ENCODE measurements at places on chromosomes 13 and 19.

GRCh38 chr19:31064491-31064890, 284.7 kb downstream of the TSHZ3 start:
- DNase-seq = no peak

- no peak for DNase-seq
Measured at GRCh38 chr19:3691372-3691716, 8.9 kb downstream of the PIP5K1C start.

GRCh38 chr13:43522788-43523187, 264.0 kb downstream of the ENOX1 start:
- no peak for DNase-seq

GRCh38 chr13:21429211-21429610, 29.9 kb downstream of the ZDHHC20 start:
- DNase-seq = no peak

- DNase-seq = no peak
Measured at GRCh38 chr13:42525035-42525504, 48.9 kb upstream of the TNFSF11 start.

DNA sequence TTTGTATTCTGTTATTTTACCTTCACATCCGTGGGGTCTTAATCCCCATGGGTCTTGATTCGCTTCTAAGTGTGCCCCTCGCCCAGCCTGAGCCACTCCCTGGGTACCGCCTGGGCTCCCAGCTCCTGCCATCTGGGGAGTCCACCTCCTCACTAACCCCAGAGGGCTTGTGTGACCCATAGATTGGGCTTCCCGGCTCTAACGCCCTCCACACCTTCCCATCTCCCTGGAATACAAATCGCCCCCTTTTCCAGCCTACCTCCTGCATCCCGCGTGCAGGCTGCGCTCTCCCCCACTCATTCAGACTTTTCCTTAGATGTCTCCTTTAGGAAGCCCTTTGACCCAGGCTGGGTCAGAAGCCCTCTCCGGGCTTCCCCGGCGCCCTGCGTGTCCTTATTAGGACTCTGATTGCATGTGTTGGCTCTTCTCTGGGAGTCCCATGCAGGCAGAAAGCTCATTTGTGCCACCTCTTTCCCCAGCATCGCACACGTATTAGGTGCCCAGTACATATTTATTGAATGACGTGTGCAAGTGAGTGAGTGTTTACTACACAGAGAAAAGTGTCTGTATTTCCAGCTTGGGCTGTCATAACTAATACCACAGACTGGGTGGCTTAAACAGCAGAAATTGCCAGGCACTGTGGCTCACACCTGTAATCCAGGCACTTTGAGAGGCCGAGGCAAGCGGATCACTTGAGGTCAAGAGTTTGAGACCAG, 757 bp downstream of the CCDC124 start:
- DNase-seq = no peak

GRCh38 chr19:14629557-14629956, 45.1 kb downstream of the ADGRE3 start:
- no peak for DNase-seq

DNA sequence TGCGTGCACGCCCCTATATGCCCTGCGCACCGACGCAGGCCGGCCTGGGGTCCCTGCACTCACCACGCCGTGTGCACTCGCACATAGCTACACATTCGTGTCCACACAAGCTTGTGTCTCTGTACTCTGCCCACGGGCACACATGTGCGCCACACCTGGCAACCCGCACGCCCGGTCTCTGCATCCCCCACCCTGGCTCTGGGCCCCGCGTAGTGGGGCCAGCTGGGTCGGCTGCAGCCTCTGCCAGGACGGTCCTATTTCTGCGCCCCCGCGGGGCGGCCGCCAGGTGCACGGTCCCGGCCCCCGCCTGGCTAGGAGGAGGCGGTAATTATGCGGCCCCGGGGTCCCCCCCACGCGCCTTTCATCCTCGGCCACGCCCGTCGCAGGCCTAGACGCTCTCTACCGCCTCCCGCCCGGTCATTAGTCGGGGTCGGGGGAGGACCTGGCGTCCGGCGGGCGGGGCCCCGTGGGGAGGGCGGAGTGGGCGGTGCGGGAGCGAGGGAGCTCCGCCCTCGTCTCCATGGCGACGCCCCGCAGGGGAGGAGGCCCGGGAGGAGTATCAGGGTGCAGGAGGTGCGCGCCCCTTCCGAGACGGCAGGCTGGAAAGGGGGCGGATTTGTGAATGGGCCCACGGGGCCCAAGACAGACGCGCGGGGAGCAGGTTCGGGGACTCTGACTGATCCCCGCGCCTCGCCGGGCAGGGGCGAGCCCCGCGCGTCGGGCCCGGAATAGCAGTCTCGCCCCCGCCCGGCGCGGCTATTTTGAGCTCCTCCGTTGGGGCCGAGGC, 2.8 kb upstream of the CIRBP start:
- DNase-seq = peak; percentile 76

DNA sequence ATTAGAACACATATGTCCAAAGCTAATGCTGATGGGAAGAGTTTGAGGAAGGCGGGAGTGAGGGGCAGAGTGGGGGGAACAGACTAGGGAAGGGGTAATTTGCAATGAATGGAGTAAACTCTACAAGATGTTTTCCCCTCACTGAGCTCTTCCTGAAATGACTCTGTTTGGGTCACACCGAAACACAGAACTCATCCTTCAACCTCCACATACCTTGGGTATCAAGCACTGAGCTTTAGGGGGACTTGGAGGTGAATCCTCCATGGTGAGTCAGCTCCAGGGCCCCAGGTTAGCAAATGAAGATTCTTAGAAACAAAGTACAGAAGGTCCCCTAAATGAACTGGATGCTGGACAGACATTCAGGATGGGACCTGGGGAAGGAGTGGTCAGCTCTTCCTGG, 1.3 kb upstream of the SIGLEC10 start:
- DNase-seq = no peak

DNA sequence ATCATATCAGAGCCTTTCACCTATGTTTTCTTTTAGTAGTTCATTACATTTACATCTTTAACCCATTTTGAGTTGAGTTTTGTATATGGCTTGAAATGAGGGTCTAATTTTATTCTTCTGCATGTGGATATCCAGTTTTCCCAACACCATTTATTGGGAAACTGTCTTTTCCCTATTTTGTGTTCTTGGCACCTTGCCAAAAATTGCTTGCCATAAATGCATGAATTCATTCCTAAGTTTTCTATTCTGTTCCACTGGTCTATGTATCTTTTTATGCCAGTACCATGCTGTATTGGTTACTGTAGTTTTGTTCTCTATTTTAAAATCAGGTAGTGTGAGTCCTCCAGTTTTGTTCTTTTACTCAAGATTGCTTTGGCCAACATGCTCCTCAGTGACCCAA, 144.0 kb upstream of the OBI1 start:
- DNase-seq = no peak

GRCh38 chr19:38233740-38234251, 9.8 kb upstream of the DPF1 start:
- peak; percentile 69 for DNase-seq

DNA sequence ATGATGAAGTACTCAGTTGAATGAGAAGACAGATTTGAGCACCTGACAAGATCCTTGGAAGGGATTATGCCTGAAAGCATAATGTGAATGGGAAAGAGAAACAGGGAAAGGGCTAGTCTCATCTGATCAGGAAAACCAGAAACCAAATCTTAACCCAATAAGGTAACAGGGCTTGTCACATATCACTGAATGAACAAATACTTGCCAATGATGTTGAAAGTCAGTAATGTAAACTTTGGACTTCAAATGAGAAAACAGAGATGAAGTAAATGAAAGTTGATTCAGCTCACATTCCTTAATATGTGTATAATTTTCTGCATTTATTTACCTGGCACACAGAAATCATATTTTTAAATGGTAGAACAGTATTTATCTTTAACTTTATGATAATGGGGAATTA, 480.0 kb downstream of the KCTD12 start:
- no peak for DNase-seq

GRCh38 chr13:113751491-113751890, 7.5 kb upstream of the TMEM255B start:
- no peak for DNase-seq

DNA sequence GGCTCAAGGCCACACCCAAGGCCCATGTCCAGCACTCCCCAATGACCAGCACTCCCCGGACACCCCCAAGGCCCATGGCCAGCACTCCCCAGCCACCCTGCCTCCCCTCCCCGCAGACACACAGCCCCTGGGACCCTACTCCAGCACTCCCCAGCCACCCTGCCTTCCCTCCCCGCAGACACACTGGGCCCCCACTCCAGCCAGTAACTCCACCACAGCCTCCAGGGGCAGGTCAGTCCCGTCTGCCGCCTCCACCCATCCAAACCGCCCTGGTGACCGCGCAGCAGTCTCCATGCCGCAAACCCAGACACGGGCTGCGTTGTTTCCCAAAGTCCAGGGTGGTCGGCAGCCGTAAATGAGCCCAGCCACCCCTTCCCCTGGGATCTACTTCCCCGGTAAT, 70.7 kb downstream of the SPACA7 start:
- no peak for DNase-seq

DNA sequence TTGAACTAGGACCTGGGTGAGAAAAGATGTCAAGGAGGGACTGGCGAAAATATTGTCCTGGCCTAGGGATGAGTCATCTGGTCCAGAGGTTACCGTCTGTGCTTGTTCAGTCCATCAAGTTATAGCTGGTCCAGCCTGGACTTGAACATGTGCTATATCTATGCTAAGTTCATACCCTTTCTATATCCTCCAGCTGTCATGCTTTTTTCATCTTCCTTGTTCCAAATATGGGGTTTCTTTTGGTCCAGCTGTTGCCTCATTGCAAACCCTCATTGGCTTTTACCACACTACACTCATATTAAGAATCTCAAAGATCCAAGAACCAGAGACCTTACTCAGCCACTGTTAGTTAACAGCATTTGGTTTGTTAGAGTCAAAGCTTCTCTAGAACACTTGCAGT, 19.1 kb upstream of the KLF12 start:
- no peak for DNase-seq

- no peak for DNase-seq
Measured at GRCh38 chr19:39246951-39247669, 1.5 kb downstream of the IFNL4 start.

DNA sequence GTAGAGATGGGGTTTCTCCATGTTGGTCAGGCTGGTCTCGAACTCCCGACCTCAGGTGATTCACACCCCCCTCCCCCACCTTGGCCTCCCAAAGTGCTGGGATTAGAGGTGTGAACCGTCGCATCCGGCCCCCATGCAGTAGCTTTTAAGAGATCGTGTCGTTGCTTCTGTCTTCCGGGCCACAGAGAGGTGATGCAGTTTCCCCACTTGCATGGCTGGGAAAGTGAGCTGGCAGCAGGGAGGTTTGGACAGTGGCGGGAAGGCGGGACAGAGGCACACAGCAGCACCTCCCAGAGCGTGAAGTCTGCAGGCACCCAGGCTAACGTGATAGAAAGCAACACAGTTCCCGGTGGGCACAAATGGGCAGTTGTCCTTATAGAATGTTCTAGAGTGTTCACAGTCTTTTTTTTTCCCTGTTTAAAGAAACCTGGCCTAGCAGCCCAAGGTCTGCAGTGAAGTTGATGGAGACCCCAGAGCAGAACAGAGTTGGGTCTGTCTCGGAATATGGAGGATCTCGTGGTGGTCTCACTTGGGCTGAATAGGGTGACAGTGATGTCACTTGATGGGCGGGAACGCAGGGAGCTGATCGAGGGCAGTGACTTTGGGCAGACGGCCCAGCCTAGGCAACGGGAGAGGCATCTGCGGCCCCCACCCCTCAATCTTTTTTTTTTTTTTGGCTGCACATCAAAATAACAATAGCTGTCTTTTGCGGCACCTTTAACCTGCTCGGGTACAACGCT, 4.9 kb downstream of the UHRF1 start:
- no peak for DNase-seq

GRCh38 chr13:66501181-66501580, 729.0 kb downstream of the PCDH9 start:
- no peak for DNase-seq

DNA sequence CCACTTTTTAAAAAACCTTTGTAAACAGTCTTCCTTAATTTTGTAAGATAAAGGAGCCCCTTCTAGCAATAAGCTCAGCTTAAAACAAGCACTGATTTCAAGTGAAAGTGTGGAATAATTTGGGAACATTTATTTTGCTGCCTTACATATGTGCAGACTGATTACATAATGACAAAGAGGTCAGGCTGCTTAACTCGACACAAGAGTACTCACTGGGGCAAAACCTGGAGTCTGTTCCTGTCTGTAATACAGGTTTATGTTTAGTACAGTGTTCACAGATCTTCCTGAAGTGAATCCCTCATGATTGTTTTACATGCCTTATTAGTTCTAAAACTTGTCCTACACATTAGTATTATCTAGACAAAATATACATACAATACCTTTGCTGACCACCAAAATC, 609.8 kb downstream of the LMO7 start:
- no peak for DNase-seq

- no peak for DNase-seq
Measured at GRCh38 chr19:55206664-55207500, 2.4 kb downstream of the PTPRH start.

- no peak for DNase-seq
Measured at GRCh38 chr19:341386-342127, 3.0 kb downstream of the MIER2 start.

GRCh38 chr13:106275446-106276032, 259.9 kb downstream of the EFNB2 start:
- DNase-seq = no peak

- DNase-seq = no peak
Measured at GRCh38 chr13:73508841-73509240, 450.0 kb downstream of the KLF5 start.

- DNase-seq = no peak
Measured at GRCh38 chr13:23321535-23322241, 111.8 kb downstream of the SACS start.
